Esophagus squamous epithelium (tissue), 5 donors: ENCODE measurements at places on chromosomes 12 and 14.

- DNase-seq = no peak
Measured at GRCh38 chr12:3532931-3533702, 42.1 kb downstream of the PRMT8 start.

DNA sequence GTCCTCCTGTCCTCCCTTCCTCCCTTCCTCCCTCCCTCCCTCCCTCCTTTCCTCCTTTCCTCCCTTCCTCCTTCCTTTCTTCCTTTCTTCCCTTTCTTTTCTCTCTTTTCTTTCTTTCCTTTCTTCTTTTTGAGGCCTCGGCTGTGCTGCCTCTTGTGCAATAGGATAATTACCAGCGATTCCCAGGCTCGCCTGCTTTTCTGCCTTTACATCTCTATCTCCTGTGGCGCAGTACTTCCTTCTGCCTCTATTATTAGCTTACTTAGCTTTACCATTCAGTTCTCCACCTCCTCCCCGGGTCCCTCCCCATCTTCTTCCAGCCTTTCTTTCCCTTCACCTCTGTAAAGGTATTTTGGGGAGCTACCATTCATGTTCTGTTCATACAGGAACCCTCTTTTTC lies 19.9 kb downstream of the ETV6 start:
- DNase-seq = no peak

GRCh38 chr12:47312808-47313426 lies 233.2 kb upstream of the AMIGO2 start:
- no peak for DNase-seq

DNA sequence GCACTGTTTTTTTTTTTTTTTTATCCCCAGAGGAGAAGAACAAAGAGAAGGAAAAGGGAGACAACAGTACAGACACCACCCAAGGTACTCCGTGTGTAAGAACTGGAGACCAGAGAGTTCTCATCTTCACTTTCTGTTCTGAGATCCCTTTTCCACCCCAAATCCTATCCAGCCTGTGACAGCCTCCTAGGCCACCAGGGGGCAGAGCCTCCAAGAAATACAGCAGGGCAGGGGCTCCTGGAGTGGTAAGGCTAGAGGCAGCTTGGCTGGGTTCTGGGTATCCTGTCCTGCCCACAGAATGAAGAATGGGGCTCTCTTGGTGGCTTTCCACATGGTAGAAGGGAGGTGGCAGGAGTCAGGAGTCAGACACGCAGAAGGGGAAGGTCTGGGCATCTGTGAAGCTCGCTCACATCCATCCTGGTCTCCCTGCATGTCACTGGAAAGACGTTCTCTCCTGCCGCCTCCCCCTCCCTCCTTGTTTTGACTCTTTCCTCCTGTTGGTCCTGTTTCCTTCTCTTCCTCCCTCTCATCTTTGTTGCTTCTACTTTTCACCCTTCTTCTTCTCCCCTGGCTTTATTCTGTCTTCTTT lies 12.0 kb downstream of the CLSTN3 start:
- no peak for DNase-seq

DNA sequence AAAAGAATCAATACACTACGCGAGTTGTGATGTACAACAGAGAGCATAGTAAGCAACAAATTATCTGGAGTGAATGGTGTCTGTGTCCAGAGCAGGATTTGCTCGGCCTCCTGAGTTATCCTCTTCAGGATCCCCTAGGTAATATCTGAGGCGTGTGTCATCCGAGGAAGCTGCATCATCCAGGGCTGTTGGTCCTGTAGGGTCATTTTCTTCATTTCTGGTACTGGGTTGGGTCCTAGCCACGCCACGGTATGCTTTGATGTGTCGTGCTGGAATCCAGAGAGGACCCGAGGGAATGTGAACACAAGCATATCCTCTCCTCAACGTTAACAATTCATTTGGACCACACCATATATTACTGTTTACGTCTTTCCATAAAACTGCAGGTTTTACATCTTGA lies 19.0 kb upstream of the CLEC4E start:
- no peak for DNase-seq

- DNase-seq = no peak
Measured at GRCh38 chr12:122449317-122449716, 26.8 kb upstream of the CLIP1 start.

GRCh38 chr12:48033451-48033850 lies 29.2 kb upstream of the COL2A1 start:
- no peak for DNase-seq

- DNase-seq = no peak
Measured at GRCh38 chr14:103491691-103492090, 30.9 kb downstream of the CKB start.

GRCh38 chr14:58977366-58977765 lies 211.1 kb upstream of the DAAM1 start:
- no peak for DNase-seq

DNA sequence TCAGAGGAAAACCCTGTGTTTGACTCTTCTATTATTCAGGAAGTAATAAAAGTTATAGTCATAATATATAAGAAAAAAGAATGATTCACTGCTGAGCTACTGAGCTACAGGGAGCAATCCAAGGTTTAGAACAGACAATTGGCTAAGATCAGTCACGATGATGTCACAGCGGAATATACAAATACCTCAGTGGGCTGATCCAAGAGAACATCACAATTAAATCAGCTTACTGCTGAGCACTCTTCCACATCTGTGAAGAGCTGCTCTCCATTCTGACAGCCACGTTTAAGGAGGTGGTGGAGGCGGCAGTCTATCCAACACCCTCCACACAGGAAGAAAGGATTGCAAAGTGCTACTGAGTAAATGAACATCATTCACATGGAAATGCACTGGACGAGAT lies 271.0 kb downstream of the APAF1 start:
- DNase-seq = no peak

- DNase-seq = no peak
Measured at GRCh38 chr12:19988001-19988400, 380.3 kb upstream of the PDE3A start.

DNA sequence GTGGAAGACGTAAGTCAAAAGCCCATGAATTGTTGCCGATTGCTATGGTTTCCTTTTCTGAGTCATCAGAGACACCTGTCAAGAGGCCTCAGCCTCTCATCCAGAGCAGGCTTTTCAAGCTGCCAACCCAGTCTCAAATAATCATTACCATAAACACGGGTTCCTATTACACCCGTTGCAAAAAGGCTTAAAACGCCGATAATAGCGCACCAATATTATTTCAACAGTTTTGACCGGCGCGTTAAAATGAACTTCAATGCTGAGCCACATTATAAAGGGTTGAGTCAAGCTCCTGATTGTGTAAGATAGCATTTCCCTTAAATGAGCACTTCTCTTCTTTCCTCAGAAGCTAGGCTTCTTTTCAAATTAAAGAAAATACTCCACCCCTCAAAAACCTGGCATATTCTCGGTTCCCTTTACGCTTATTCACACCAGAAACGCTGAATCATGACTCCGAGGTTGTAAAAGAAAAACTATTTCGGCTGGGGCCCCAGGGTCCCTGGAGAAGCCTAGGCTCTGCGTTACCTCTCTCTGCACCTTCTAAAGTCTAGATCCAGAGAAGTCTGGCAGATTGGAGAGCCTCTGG lies 1.4 kb downstream of the TMTC1 start:
- DNase-seq = no peak

GRCh38 chr12:132579744-132580143 lies 30.6 kb downstream of the LRCOL1 start:
- no peak for DNase-seq

GRCh38 chr14:75615200-75615599 lies 36.8 kb downstream of the FLVCR2 start:
- DNase-seq = no peak

- DNase-seq = no peak
Measured at GRCh38 chr12:113461666-113462065, 10.0 kb downstream of the LHX5 start.
